ENCODE measurements at places on chromosomes 6 and 20.

DNA sequence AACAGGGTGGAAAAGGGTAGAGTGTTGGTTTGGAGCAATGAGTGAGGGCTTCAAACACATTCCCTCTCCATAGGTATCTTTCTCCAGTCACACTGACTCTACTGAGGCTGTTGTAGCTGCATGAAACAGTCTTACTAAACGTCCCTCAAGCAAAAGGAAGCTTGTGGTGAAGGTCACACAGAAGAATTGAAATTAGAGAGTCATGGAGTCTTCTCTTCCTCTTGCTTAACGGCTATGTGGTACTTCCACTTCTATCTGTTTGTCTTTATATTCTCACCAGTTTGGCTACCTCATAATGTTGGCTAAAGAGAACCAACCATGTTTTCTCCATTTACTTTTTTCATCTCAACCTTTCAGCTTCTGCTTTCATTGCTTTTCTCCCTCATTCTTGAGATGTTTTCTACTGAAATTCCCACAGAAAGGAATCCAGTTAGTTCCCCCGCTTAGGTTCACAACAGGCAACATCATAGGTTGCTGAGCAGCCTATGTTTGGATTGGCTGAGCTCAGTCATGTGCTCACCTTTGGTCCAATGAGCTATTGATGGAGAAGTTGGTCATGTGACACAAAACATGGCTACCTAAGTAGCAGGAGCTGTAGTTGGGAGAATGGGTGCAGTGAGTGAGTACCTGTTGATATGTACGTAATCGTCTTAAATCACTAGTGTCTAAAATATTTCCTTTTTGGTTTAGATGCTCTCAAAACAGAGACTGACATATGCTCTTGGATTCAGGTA lies 99.8 kb downstream of the SNAP25 start:
- DNase-seq: no peak

GRCh38 chr6:113083947-113084346 lies 736.8 kb downstream of the RFPL4B start:
- no peak for DNase-seq

- DNase-seq: no peak
Observed at GRCh38 chr20:53813636-53814035, 220.0 kb upstream of the ZNF217 start.

- no peak for DNase-seq
Observed at GRCh38 chr6:42434237-42434636, 17.5 kb downstream of the TRERF1 start.

- peak; percentile 67 for DNase-seq
Observed at GRCh38 chr20:19964289-19965265, 52.6 kb upstream of the NAA20 start.

GRCh38 chr6:130167655-130168054 lies 55.1 kb downstream of the SAMD3 start:
- no peak for DNase-seq

DNA sequence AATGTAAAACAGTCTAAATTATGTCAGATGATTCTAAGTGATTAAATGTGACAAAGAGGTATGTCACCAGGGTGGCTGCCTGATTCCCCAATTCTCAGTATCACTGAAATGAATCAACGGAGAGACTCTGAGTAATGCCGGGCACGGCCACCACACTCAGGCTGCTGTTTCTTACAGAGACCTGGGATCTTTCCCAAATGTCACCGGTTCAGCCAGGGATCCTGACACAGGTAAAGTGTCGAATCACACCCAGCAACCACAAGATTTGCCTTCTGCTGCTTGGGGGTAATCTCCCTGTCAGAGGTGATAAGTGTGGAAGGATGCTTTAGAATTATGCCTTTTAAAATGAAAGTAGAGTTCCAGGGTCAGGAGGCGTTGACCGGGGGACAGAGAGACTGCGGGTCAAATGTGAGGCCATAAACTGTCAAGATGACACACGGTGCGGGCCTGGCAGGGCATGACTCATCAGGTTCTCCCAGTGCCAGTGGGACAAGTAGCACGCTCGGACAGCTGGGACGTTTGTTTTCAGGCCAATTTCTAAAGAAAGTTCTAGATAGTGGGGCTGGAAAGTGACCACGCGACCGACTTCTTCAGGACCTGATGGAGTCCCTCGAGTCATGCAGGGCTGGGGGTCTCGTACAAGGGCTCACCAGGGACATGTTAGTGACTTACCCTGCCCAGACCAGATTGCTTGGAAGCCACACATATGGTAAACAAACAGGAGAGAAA lies 48.9 kb downstream of the PRDM1 start:
- peak; percentile 18 for DNase-seq

GRCh38 chr6:130150906-130151305 lies 71.8 kb downstream of the SAMD3 start:
- no peak for DNase-seq

DNA sequence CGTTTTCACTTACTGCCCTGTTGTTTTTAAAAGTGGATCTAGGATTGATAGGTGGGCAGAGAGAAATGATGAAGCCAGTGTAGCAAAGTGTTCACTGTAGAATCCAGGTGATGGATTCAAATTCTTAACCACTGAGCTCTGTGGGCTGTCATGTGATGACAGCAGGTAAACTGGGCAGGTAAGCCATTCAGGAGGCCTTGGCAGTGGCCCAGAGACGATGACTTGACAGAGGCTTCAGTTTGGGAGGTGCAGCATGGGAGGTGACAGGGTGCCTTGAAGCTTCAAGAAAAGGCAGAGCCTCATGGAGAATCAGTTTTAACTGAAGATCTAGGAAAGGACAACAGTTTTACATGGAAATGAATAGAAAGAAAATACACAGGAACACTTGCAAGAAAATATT lies 2.0 kb downstream of the NAA20 start:
- no peak for DNase-seq

GRCh38 chr20:32999603-33000250 lies 4.5 kb downstream of the SUN5 start:
- no peak for DNase-seq

DNA sequence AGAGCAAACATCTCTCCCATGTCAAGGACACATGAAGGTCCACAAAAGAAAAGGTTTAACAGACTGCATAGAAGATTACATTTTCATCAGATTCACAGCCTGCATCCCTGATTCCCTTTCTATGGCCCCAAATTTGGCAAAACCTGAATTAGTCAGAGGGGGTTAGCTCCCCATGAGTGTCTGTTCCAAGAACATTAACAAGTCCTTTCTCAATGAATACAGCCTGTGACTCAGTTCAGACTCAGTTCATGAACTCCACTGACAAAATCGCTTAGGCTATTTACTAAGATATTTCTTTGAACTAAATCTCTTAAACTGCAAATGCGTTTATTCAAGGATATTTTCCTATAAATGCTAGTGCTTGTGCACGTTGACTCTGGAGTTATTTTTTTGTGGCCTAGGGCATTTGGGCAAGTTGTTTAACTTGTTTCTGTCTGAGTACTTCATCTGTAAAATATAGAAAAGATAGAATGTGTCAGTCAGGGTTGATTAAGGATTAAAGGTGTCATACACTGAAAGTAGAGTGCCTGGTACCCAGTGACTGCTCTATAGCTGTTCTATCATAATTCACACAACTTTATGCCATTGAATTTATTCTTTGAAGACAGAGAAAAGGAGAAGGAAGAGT lies 422.6 kb downstream of the HTR1B start:
- peak; percentile 49 for DNase-seq

- no peak for DNase-seq
Observed at GRCh38 chr6:44771647-44772415, 384.3 kb downstream of the CDC5L start.

- no peak for DNase-seq
Observed at GRCh38 chr6:67615796-67616195, 1019.3 kb upstream of the ADGRB3 start.

GRCh38 chr6:12595161-12595811 lies 121.3 kb upstream of the PHACTR1 start:
- no peak for DNase-seq

DNA sequence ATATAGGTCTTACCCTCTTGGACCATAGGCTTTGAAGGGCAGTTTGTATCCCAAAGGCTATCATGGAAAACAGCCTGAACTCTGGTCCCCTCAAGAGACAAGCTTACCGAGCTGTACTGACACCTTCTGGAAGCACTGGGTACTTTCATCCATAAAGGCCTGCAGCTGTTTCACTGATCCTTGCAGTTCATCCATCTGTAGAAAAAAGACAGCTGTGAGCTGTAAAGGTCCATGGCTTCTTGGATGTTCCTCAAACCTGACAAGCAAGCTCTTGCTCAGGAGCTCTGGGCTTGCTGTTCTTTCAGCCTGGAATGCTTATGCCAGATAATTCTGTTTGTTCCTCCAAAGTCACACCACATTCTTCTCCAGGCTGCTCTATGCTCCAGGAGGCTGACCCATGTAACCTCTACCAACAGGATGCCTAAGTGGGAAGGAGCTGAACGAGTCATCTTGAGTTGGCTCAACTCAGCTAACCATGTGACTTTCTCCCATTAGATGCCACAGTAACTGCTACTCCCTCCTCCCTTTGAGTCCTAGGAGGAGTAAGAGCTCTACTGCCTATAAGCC lies 8.8 kb upstream of the NDRG3 start:
- DNase-seq: peak; percentile 71

DNA sequence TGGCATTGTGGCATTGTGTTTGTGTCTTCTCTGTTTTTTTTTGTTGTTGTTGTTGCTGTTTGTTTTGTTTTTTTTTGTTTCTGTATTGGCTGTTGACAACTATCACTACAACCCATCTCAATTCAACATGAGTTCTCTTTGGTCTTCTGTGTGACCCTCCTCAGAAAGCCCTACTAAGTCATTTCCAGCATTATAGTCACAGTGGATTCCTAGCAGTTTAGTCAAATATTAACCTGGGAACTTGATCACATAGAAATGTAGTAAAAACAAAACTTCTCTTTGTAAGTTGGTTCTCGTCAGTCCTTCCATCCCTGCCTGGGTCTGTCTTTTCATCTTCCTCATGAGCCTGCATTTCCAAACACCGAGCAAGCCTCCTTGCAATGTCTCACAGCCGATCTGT lies 16.8 kb downstream of the SLC17A2 start:
- no peak for DNase-seq

- no peak for DNase-seq
Observed at GRCh38 chr6:170107606-170108222, 183.2 kb downstream of the DLL1 start.

DNA sequence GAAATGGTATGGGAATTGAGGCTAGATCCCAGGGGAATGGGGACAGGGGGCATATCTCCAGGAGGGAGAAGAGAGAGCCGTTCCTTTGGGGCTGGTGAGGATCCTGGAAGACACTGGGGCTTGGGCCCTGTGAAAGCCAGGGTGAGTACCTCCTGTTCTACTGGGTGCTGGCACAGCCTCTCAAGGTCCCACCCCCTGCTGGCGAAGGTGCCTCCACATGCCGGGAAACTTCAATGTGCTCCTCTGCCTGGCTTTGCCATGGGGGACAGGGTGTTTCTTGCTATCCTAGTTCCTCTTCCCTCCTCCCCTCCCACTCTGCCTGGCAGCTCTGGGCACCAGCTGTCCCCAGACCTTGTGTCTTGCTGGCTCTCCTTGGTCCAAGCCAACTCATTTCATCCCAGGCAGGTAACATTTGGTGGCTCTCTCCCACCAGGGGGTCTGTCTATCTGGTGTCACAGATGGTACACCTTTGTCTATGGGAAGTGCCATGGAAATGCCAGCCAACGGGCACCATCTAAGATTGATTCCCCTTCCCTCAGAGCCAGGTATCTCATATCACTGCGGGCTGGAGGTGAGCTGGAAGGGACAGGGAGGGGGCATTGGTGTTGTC lies 56.8 kb downstream of the MDGA1 start:
- no peak for DNase-seq

DNA sequence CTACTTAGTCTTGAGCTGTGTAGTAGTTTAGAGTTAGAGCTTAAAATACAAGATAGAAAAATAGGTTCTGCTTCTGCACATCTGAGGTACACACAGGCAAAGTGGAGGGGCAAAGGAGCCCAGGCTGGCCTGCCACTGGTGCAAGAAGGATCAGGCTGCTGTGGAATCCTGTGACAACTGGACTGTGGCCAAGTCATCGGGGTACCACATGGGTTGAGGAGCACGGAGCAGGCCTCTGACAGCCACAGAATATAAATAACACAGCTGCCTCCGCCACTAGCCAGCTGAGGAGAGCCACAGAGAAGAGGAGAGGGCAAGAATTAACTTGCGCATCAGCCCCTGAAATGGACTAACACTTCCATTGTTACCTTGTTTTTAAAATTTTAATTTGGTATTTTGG lies 206.0 kb upstream of the MARCKS start:
- DNase-seq: no peak

DNA sequence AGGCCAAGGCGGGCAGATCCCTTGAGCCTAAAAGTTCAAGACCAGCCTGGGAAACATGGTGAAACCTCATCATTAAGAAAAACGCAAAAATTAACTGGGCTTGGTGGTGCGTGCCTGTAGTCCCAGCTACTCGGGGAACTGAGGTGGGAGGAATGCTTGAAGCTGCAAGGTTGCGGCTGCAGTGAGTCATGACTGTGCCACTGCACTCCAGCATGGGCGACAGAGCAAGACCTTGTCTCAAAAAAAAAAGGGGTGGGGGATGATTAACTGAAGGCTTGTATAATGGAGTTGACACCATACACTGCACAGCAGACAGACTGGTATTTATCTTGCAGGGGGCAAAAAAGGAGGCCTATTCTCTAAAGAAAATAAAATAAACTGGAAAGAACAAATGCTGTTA lies 27.7 kb downstream of the SRPK1 start:
- DNase-seq: no peak

GRCh38 chr6:46486181-46486580 lies 5.1 kb downstream of the RCAN2 start:
- DNase-seq: no peak

DNA sequence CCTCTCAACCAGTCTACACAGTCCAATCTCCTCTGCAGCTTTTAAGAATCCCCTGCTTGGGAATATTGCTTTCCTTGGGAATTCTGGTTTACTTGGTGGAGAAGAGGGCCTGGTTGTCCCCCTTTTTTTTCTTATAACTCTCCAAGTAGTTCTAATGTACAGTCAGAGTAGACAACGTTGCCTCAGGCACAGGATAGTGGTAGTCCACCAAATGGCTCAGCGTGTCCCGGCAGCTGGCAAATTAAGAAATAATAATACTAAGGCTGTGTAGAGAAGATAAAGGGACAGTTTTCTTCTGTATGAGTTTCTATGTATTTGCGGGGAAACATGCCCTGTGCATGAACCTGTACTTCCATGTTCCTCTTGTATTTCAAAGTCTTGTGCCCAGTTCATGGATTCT lies 145.7 kb upstream of the RREB1 start:
- DNase-seq: no peak

- DNase-seq: no peak
Observed at GRCh38 chr6:148307405-148307804, 35.2 kb upstream of the SASH1 start.

GRCh38 chr6:105310947-105311346 lies 91.9 kb downstream of the PREP start:
- DNase-seq: no peak

DNA sequence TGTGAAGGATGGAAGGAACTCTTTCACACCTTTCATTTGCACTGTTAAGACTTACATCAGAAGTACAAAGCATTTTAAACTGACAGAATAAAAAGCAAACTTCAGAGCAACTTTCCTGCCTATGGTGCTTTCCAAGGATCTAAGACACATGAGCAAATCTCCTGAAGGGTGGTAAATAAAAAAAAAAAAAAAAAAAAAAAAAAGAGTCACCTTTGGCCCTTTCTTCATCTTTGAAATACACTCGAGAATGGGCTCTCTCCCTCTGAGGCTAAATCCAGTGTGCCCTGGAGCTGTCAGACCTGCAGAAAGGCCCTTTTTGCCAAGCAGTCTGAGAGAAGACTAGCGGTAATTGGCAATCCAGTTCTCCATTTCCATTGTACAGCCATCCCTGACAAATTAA lies 1113.8 kb upstream of the FLRT3 start:
- no peak for DNase-seq
